Hematopoietic multipotent progenitor cell treated with erythropoietin and hydrocortisone succinate and interleukin-3 and kit ligand, for 17 days (in vitro differentiated cells): ENCODE measurements at places on chromosomes 13 and 19.

- no peak for DNase-seq
These were observed 383.1 kb downstream of the FGF14 start for GRCh38 chr13:102018716-102019115.

DNA sequence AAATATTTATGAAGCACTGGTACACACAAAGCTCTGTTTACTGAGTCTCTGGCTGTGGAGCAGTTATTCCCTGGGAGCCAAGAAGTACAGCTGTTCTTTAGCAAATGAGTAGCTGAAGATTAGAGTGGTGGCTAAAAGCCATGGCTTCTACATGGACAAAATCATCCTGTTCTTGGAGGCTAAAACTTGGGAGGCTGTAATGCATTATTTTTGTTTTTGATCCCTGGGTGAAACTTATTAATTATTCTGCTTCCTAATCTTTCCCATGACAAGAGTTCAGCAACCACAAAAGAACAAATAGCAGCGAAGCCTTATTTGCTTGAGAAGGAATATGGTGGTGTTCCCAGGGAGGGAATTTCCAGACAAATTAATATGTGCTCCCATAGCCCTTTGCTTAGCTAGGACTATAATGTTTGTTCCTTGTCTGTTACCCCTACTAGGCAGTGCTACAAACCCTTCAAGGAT, 109.5 kb downstream of the DCT start:
- no peak for DNase-seq

DNA sequence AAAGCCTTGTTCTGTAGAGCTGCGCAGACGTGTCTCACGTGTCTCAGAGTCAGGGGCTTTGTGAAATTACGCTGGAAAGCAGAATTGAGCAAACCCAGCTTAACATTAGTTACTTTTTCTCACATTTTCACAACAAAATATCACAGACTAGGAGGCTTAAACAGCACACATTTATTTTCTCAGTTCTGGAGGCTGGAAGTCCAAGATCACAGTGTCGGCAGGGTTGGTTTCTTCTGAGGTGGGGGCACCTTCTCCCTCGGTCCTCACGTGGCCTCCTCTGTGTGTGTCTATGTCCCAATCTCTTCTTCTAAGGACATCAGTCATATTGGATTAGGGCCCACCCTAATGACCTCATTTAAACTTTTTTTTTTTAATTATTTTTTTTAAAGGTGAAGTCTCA, 4.7 kb upstream of the EIF3G start:
- DNase-seq, result no peak

GRCh38 chr13:74325106-74325505, 190.9 kb upstream of the KLF12 start:
- DNase-seq, result no peak

- DNase-seq, result no peak
These were observed 285.4 kb upstream of the GPC6 start for GRCh38 chr13:92941167-92941566.

DNA sequence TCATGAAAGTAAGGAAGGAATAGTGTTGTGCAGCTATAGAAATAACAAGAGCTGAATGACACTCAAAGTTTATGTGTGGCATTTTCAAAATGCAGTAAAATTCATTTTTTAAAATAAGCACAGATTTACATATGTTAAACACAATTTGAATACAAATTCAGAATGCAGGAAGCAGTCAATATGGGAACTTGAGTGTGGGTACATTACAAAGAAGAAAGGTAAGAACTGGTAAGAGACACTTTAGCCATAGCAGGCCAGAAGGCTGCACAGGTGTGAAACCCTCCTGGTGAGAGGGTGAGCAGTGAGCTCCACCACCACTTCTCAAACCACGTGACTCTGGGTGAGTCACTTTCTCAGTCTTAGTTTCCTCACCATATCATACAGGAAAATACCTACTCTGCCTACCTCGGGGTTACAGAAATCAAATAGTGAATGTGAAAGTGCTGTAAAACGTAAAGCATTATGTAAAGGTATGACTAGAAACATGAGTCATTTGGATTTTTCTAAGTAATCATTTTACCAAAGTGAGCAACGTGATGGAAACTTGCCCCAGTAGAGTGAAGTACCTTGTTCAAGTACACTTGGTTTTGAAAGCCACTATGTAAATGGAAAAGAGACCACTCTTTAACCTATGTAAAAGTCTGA, 40.5 kb downstream of the USP12 start:
- no peak for DNase-seq

DNA sequence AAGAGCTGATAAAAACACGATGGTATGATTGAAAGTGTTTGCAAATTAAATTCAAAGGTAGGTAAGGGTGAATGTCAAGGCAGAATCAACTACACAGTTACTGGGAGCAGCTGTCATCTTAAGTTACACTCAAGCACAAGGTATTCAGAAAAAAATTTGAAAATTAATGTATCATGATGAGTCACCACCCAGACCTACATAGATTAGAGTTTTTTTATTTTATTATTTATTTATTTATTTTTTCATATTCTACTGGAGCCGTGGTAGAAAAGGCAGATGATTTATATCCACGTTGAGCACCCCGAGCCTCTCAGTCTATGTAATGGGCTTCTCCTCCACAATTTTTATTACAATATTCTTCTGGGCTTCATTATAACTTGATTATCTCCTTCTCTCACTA, 728.9 kb upstream of the ARGLU1 start:
- no peak for DNase-seq

DNA sequence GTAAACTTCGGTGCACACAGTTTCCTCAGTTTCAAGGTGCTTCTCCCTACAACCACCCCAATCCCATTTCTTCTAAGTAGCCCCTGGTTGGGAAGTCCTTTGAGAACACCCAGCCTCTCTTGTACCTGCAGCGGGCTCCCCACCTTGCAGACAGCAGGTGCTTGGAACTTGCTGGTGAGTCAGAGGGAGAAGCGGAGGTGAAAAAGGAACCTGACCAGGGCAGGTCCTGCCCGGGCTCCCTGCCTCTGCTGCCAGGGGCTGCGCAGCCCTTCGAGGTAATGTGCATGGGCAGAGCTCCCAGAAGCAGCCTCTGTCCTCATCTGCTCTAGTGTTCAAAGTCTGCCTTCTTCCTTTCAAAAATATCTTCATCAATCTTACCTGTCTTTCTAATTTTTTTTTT, 274.0 kb upstream of the SOX1 start:
- no peak for DNase-seq

GRCh38 chr19:4715529-4716221, 8.0 kb downstream of the DPP9 start:
- no peak for DNase-seq

DNA sequence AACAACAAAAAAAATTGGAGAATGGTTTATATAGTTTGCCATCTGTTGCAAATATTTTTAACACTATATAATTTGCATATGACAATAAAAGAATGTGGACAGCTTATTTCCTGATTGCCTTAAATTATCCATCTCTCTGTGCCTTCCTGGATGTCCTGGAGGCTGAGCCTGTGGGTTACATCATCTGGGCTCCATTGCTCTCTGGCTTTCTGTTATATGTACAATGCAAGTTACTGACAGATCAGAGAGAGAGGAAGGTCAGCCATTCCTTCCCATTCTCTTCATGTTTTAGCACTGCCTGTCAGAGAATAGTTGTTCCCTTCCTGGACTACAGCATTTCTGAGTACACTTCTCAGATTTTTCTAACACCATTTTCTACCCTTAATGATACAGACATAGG, 758.3 kb upstream of the PCDH20 start:
- DNase-seq, result no peak

DNA sequence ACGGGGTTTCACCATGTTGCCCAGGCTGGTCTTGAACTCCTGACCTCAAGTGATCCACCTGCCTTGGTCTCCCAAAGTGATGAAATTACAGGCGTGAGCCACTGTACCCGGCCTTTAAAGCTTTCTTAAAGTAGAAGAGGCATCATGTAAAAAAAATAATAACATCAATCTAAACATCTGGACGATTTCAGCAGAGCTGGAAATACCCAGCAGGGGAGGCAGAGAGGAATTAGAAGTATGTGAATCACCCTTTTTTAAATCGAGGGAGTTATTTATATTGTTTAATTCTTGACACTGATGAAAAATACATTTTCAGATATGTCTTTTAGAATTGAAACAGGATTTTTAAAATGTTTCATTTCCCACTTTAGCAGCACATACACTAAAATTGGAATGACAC, 37.4 kb upstream of the MTIF3 start:
- DNase-seq, result no peak

GRCh38 chr19:35060160-35060855, 18.8 kb downstream of the HPN start:
- no peak for DNase-seq

GRCh38 chr13:49828453-49828852, 36.0 kb upstream of the KPNA3 start:
- DNase-seq, result no peak

GRCh38 chr13:50923272-50923671, 13.7 kb downstream of the RNASEH2B start:
- DNase-seq, result no peak

DNA sequence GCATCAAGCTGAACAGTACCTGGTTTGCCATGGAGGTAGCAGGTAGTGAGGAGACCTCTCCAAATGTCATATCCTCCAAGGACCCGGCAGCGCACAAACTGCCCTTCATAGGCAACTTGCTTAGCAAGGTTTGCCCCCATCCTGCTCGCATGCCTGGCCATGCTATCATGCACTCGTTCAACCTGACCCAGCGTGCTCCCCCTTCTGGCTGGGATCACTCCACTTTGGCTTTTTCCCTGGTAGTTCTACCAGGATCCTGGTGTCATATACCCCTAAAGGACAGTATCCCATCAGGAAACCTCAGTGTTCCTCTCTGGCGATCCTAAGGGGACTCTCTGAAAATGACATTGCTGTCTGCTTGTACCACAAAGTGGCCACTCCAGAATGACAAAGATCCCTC, 38.6 kb upstream of the ZNF30 start:
- no peak for DNase-seq

DNA sequence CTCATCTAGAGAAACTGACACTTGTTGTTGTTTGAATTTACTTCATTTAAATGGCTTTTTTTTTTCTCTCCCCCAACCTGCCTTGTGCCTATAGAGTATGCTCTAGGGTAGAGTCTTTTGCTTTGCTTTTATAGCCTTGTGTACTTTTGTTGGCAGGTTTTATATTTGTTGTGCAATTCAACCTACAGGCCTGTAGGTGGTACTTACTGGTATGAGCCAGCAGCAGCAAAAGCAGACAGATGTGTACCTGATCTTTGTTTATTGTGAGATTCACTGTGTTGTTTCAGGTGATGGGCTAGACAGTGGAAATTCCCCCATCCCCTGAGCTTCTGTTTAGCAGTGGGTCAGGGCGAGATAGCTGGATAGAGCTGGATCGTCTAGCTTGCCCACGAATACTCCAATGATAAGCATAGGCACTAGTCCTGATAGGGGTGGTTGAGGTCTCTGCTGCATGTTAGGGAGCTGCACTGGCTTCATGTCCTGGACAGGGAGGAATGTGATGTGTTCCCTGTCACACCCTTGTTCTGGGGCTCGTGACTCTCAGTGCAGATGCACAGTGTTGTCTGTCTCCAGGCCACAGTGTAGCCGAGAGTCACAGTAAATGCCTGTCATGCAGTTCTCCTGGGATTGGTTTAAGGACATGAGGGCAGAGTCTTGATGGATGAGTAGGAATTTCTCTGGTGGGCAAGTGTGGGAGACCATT, 21.3 kb downstream of the DNAJC3 start:
- no peak for DNase-seq

GRCh38 chr13:75173457-75174356, 308.3 kb downstream of the TBC1D4 start:
- no peak for DNase-seq

DNA sequence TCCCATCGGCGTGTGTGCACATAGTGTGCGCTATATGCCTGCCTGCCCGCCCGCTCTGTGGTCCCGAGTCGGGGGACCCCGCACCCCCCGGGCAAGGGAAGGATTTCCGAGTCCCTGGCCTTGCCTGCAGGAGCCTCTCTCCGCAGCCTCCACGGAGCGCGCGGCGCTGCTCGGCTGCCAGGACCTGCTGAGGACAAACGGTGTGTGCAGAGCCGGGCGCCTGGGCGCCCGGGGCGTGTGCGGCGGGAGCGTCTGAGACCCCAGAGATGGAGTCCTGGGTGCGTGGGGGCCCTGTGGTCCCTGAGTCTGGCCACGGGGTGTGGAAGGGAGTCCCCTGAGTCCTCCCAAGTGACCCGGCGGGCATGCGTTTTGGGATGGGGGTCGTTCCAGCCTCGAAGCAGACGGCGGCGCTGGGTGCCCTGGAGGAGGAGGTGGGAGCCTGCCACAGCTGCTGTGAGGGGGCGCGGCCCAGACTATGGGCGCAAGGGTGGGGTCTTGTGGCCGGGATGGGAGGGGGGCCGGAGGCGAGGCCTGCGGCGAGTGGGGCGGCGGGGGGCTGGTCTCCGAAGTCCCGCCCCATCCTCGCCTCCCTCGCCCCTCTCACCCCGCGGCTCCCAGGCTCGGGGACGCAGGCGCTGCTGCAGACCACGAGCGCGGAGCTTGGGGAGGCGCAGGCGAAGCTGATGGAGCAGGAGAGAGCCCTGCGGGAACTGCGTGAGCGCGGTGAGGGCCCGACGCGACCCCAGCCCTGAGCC, 25.3 kb downstream of the CLEC4M start:
- no peak for DNase-seq

DNA sequence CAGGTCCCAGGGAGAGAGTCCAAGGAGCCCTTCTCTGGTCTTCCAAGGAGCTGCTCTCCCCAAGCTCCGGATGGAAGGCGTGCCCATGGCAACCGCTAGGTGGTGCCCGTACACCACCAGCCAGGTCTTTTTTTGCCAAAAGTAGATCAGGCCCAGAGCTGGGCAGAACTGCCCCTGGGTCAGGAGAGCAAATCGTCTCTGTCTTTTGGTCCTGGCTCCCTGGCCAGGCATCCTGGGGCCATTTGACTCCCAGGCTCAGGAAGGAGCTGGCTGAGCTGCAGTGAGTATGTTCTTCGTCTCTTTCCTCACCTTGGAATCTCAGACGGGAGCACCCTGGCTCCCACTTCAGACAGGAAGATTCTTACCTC, 24.6 kb upstream of the BCL3 start:
- DNase-seq, result peak; percentile 68

- DNase-seq, result peak; percentile 89
These were observed 5.5 kb upstream of the ZNF428 start for GRCh38 chr19:43624933-43625332.

GRCh38 chr19:16366433-16367260, 42.0 kb downstream of the KLF2 start:
- DNase-seq, result no peak

GRCh38 chr13:39510316-39510695, 92.7 kb downstream of the LHFPL6 start:
- no peak for DNase-seq

DNA sequence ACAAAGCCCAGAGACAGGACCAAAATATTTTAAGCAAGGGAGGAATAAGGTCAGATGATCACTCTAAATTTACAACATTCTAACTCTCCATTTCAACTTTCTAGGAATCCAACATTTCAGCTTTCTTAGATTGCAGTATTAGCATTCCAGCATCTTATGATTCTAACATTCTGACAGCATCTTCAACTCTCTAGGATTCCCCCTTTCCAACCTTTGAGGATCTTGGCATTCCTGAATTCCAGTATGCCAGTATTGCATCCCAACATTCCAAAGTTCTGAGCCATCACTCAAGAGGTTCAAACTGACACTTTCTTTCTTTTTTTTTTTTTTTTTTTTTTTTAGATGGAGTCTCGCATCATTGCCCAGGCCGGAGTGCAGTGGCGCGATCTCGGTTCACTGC, 13.8 kb downstream of the TGFB1 start:
- DNase-seq, result no peak
